ENCODE measurements at places on chromosomes 1 and 21.

- DNase-seq, result no peak
Observed at GRCh38 chr1:175075572-175076568, 8.2 kb downstream of the TNN start.

DNA sequence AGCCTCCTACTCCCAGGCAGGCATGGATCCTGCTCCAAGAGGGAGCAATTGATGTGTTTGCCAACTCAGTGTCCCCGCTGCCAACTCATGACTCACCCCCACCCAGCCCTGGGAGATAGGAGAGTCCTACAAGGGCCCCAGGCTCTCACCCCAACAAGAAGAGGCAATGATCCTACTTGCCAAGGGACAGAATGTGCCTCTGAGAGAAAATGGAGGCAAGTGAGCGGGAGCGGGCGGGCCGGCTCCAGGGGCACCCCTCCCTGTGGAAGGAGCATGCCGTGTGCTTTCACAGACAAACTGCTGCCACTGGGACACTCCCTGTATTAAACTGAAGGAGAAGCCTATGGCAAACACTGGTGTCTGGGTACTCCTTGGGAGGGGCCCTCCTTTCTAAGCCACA, 16.7 kb downstream of the PKP1 start:
- DNase-seq, result no peak

DNA sequence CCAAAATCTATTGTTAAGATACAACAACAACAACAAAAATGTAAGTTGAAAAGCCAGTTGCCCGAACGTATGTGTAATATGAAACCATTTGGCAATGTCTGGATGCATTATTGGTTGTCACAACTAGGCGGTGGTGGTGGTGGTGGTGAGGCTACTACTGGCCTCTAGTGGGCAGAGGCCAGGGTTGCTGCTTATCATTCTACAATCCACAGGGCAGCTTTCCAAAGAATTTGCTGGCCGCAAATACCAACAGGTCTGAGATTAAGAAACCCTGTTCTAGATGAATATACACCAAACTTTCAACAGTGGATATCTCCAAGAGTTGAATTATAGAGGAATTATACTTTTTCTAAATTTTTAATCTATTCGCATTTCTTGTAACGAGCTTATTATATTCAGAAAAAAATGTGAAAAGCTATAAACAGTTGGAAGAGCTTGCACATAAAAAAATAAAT, 26.8 kb upstream of the ZNF697 start:
- no peak for DNase-seq

GRCh38 chr1:65497256-65497830, 76.9 kb downstream of the LEPR start:
- no peak for DNase-seq
